Renal cortex interstitium (tissue), 15 donors: ENCODE measurements at places on chromosomes 11 and 22. TPM values are rescaled to one million over a fixed set of nuclear protein-coding genes. Genes with fewer than 3 reads are reported as not detected.

- DNase-seq = no peak
Observed at GRCh38 chr11:134856056-134856971, 444.3 kb upstream of the B3GAT1 start.

GRCh38 chr22:19115628-19116027, 6.6 kb downstream of the DGCR2 start:
- no peak for DNase-seq

GRCh38 chr22:17087498-17088131, 2.8 kb downstream of the IL17RA start:
- DNase-seq = no peak

GRCh38 chr22:41280065-41280464, 5.9 kb downstream of the RANGAP1 start:
- DNase-seq = no peak

DNA sequence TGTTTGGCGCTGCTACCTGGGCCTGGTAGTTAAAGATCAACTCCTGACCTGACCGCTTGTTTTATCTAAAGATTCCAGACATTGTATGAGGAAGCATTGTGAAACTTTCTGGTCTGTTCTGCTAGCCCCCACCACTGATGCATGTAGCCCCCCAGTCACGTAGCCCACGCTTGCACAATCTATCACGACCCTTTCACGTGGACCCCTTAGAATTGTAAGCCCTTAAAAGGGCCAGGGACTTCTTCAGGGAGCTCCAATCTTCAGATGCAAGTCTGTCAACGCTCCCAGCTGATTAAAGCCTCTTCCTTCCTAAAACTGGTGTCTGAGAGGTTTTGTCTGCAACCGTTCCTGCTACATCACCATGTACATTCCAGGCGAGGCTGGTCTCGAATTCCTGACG, 15.0 kb downstream of the APOBEC3F start:
- DNase-seq = no peak

The PGGHG gene
- 10.9 TPM for polyA plus RNA-seq

The OR51B5 gene
- 0.33 TPM for polyA plus RNA-seq
